LoVo (cell line): ENCODE measurements at places on chromosomes 7 and 10.
A peak's percentile ranks its signal among the peaks of the same experiment; 100 is the strongest.

GRCh38 chr10:31706464-31707092 is 222.1 kb downstream of the ARHGAP12 start:
- DNase-seq: no peak

- no peak for DNase-seq
These were observed 2.3 kb downstream of the IL6 start for GRCh38 chr7:22729180-22729825.

- DNase-seq: no peak
These were observed 196.5 kb downstream of the ELFN1 start for GRCh38 chr7:1866601-1867000.

- no peak for DNase-seq
These were observed 95.4 kb downstream of the PPP1R9A start for GRCh38 chr7:95002775-95003174.

- no peak for DNase-seq
These were observed 931.2 kb upstream of the KCND2 start for GRCh38 chr7:119341822-119342221.

DNA sequence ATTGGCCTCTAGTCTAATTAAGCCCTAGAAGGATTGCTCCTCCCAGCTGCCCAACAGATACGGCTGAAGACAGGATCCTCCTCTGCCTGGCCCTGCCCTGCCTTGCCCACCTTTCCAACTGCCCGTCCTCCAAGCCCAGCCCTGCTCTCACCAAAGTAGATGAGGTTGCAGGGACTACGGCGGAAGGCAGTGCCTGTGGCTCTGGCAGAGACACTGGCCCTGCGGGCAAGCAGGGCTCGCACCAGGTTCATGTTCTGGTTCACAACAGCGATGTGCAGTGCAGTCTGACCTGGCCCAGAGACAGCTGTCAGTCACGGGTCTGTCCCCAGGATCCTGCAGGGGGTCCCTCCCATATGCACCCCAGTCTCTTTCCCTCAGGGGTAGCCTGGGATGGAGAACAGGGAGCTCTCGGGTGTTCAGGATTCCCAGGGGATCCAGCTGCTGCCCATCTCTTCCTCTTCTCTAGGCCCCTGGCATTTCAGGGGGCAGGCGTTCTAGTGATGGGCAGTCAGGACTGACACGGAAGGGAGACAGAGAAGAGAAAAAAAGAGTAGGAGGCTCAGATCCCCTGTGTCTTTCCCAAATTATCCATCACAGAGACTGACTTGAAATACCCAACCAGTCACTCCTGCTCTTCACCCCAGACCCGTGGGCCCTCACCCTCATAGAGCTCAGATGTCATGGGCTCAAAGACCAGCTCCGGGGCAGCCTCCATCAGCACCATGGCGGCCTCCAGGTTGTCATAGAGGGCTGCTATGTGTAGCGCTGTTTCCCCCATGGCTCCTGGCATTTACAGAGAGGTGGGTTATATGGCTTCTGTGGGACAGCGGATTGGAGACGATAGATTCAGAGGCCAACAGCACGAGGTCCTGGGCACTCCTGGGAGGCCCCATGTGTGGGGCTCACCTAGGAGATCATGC is 8.3 kb downstream of the TRPV6 start:
- no peak for DNase-seq

DNA sequence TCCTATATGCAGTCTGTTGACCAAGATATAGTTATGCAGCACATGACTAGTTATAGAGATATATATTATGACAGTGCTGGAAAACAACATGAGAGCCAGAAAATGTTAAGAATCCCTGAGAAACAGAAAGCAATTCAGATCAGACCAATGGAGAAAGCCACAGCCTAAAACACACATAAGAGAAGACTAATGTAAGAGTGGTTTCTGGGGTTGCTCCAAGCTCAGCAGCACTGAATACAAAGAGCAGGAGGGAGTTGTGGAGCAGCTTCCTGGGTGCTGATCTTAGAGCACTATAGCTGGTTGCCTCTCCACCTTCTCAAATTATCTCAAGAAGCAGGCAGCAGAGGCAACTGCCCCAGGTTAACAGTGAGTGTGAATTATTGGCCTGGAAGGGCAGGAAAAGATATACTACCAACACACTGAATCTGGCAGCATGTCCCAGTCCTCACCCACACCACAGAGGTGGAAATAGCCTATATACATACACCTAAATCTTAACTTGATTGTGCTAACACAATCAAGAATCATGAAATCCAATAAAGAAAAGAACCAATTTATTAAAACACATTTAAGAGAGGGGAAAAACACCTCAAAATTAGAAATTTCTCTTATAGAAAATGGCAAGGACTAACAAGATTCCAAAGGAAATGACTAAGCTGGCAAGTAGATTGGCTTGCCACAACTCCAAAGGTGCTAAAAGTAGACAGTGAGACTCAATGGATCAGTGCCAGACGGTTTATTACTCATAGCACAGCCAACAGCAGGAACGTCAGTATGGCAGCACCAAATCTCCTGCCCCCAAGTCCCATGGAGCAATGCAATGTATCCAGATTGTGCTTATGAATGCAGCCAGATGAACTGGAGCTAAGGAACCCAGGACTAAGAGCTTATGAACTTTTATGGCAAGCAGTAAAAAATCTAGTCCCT is 5.1 kb downstream of the PTTG1IP2 start:
- DNase-seq: peak; percentile 30

DNA sequence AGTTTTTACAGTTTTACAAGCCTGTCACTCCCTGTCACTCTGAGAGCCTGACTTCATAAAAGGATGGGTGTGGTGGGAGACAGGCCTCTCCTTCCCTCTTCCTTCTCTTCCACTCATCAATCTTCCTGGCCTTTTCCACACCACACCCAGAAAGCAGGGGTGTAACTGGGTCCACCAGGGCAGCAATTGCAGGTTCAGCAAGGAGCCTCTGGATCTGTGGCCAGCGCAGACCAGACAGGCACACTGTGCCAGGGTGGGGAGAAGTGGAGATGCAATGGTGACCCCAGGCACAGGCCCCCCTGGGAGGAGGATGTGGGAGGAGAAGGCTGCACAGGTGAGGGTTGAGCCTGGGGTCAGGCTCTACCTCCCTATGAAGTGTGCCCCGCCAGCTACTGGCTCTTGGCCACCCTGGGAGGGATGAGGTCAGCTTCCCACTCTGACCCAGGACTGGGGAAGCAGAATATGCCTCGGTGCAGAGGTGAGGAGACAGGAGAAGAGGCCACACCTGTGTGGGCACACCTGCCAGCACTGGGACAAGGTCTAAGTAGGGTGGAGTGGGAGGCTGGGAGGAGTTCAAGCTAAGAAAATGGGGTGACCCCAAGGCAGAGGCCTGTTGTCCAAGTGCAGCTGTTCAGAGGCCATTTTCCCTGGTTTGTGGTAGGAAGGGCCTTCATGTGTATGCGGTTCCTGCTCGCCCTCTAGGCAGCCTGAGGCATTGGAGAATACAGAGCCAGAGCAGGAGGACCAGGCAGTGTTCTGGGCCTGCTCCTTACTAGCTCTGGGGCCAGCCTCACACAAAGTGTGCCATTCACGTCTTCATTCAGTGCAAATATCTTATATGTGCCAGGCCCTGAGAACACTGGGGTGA is 20.2 kb upstream of the TMEM72 start:
- DNase-seq: no peak

GRCh38 chr7:130356121-130356875 is 11.7 kb downstream of the CPA5 start:
- peak; percentile 60 for DNase-seq

- no peak for DNase-seq
These were observed 3.8 kb downstream of the ZNF655 start for GRCh38 chr7:99562114-99562784.

DNA sequence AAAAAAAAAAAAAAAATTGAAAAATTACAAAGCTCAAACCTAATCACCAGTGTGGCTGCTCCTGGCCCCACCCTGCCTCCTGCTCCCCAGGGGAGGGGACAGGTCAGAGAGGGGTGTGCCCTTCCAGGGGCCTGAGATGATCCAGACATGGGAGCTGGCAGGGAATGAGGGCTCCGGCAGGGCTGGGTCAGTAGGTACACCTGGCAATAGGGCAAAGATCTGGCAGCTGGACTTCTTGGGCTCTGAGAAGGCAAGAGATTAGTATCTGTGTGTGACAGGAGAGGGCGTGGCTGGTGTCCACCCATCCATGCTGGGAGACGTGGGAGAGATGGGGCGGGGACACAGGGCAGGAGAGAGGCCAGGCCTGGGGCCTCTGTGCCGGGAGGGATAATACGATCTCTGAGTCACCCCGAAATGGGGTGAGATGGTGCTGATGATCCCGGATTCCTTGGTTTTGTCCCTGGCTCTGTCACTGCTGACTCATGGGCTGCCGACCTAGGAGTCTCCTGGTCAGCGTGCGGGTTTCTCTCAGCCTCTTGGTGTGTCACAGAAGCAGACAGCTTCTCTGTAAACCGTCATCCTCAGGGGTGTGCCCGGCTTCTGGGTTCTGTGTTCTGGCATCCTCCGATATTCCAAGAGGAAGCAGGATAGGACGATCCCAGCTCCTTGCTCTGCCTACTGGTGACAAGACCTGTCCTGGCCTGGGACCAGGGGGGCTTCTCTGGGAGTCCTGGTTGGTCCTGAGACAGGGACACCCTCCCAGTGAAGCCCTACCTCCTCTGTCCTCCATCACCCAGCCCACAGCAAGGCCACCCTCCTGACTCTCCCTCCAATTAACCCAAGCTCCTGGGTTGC is 8.2 kb upstream of the CLDN4 start:
- DNase-seq: peak; percentile 99

DNA sequence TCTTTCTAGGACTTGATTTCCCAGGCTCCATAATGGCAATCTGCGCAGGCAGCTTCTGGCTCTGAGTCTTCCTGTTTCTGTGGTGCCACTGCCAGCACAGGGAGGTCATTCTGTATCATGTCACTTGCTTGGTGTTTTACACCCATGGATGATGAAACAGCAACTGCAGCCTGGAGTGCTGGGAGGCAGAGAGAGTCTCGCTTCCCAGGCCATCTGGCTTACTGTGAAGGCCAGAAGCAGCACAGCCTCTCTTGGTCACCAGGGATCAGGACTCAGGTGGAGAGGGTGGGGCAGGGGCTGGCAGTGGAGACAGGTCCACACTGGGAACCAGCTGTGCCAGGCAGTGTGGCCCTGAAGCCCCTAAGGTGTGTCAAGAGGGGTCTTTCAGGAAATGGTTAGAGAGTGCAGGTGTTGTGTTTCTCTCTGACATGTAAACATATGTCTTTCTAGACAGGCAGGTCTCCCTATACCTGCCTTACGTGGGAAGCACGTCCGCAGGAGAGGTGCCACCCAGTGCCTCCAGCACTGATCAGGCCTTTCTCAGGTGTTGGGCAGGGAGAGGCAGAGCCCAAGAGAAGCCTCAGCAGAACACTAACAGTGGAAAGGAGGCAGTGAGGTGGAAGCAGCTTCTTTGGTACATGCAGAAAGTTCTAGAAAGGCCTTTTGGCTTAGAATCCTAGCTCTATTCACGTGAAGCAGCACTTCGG is 71.4 kb downstream of the INSIG1 start:
- DNase-seq: no peak

- DNase-seq: no peak
These were observed 256.1 kb downstream of the ZMYND11 start for GRCh38 chr10:391305-391704.

DNA sequence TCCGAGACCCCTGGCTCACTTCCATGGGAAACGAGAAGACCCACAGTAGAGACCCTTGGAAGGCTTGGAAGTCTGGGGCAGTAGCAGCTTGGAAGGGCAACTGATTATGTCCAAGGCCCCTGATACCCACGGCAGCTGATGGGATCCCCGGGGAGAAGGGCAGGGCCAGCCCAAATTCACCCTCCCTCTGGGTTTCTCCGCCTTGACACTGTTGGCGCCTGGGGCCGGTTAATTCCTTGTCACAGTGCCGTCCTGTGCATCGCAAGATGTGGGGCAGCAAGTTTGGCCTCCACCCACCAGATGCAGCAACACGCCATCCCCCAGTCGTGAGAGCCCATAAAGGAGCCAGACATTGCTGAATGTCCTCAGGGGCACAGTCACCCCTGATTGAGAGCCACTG is 89.2 kb downstream of the RGS10 start:
- DNase-seq: no peak

DNA sequence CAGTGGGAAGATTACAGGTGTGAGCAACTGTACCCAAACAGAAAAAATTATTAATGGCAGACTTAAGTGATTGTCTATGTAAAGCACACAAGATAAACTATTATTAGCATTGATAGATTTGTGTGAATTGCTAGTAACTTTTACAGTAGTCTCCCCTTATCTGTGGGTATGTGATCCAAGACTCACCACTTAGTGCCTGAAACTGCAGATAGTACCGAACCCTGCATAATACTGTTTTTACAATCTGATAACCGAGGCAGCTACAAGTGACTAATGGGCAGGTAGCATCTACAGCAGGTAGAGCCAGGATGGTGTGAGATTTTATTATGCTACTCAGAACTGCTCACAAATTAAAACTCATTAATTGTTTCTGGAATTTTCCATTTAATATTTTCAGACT is 31.5 kb downstream of the MPLKIP start:
- DNase-seq: no peak

DNA sequence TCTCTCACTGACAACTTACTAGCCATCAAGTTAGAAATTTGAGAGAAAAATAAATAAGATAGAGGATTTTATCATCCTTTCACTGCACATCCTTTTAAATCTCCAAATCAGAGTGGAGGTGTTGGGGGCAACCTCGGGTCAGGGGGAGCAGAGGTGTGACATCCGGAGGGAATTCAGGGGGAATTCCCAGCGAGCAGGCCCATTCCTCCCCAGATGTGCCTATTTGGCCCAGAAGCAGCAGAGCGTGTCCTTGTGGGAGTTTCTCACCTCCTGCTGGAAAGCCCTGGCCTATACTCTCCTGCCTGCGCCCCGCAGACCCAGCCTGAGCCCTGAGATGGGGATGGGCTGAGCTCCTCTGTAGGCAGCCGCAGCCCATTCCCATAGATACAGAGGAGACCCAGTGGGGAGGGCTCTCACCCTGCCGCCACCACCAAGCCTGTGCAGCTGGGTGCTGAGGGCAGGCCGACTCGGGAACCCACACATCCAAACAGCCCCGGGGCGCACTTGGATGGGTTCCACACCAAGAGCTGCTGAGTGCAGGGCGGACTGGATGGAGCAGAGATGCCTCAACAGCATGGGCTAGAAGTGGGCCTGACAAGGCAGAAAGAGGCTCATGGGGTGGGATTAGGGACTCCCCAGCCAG is 124.5 kb downstream of the CXCL12 start:
- DNase-seq: no peak

GRCh38 chr7:78164459-78164858 is 365.9 kb downstream of the PHTF2 start:
- DNase-seq: no peak

- no peak for DNase-seq
These were observed 96.9 kb downstream of the HIPK2 start for GRCh38 chr7:139680676-139681462.

- no peak for DNase-seq
These were observed 186.7 kb downstream of the PCLO start for GRCh38 chr7:82975811-82976468.

DNA sequence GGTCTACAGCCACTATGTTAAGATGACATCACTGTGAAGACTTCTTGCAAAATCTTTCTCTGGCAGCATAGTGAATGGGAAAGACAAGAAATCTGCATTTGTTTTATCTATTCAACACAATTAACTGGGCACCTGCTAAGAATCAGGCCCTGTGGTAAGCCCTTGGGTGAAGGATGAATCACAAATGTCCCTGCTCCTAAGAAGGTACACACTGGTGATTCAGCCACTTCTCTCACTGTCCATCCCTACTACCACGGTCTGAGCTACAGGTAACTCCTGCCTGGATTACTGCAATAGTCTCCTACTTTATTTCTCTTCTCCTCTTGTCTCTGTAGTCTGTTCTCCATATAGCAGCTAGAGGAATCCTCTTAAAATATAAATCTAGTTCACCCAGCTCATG is 116.1 kb downstream of the HIBADH start:
- DNase-seq: no peak
